Stimulated activated naive CD8-positive, alpha-beta T cell treated with anti-CD3 and anti-CD28 coated beads, Interleukin-15, Interleukin-2, amounts not matched to agents 100 U/mL and 50 U/mL, for 24 hours (primary cell): ENCODE measurements at places on chromosomes 5 and 9.

DNA sequence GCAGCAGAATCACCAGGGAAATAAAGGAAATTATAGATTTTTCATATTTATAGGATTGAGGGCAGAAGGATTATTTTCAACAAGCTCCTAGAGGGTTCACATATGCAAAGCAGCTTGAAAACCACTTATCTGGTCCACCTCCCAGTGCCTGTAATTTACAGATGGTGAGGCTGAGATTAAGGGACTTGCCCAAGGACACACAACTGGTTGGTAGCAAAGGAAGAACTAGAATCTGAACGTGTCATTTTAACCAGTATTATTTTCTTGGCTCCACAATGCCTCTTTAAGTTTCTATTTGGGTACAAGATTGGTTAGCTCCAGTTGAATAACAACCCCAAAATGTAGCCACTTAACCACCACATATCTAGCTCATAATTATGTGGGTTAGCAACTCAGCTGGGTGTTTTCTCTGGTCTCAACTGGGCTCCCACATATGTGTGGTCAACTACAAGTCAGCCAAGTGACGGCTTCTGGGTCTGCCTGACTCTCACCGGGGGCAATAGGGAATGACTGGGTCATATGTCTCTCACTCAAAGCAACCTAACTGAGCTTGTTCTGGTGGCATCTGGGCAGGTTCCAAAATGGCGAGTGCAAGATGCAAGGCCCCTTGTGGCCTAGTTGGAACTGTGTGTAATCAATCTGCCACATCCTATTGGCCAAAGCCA lies 127.7 kb downstream of the ZDHHC21 start:
- DNase-seq: no peak

DNA sequence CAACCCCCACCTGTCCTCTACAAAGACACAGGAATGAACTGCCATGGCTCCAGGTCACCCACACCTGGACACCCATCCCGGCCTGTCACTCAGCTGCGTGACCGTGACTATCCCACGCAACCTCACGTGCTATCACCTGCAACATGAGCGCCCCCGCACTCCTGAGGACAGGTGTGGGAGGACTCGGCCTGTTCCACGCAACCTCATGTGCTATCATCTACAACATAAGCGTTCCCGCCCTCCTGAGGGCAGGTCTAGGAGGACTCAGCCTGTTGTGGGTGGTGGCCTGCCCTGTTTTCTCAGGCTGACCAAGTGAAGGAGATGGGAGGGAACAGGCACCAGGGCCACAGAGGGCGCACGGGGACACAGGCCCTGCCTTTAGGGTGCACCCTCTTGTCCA lies 4.1 kb downstream of the QSOX2 start:
- no peak for DNase-seq

- DNase-seq: no peak
These were observed 7.2 kb downstream of the GAPT start for GRCh38 chr5:58498340-58498942.

- DNase-seq: no peak
These were observed 102.4 kb upstream of the PJA2 start for GRCh38 chr5:109511980-109512734.

DNA sequence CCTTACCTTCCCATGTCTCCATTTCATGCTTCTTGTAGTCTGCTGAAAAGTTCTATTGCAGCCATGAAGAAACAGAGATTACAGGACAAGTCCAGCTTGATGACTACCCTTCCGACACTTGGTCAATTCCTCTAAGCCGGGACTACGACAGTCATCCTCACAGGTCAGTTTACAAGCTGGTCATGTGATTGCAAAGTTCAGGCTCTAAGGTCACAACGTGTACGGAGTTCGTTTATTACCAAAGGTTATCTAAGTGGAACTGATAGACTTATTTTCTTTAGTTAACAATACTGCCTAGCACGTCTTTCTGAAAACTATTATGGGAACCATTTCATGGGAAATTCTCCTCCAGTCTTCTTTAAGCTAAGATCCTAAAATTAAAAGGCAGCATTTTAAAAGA lies 88.5 kb upstream of the NR5A1 start:
- no peak for DNase-seq

DNA sequence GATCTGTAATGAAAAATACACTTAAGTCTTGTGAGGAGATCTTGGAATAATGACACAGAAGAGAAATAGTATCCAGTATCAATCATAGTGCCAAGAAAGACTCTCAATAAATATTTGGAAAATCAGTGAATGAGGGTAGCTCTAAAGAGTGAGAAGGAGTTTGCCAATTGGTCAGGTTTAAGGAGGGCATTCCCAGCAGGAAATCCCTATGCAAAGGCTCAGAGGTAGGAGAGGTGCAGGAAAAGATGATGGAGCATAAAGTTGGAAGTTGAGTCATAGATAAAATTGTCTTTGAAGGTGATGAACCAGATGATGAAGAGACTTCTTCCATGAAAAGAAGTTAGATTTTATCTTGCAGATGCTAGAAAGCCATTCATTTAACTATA lies 27.8 kb downstream of the TNPO1 start:
- no peak for DNase-seq

GRCh38 chr5:134662971-134663370 lies 14.4 kb downstream of the SEC24A start:
- DNase-seq: no peak

DNA sequence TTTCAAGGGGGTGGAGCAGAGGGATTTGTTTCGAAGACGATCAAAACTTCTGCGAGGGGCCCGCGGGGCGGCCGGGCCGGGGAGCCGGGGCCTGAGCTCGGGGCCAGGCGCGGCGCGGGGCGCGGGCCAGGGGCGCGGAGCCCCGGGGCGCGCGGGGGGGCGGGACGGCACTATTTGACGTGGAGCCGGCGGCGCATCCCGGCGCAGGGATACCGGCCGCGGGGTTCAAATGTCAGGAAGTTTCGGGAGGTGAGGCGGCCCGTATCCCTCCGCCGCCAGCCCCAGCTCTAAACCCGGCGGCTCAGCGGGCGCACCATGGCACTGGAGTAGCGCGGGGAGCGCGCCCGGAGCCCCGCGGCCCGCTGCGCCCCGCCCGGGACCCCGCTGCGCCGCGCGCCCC lies at the start of gene LMX1B:
Gene LMX1B, plus strand, starts transcription at position 278 of the 400 bp plus-strand sequence. CDS start 522 bp downstream, outside the sequence.
- DNase-seq: no peak

DNA sequence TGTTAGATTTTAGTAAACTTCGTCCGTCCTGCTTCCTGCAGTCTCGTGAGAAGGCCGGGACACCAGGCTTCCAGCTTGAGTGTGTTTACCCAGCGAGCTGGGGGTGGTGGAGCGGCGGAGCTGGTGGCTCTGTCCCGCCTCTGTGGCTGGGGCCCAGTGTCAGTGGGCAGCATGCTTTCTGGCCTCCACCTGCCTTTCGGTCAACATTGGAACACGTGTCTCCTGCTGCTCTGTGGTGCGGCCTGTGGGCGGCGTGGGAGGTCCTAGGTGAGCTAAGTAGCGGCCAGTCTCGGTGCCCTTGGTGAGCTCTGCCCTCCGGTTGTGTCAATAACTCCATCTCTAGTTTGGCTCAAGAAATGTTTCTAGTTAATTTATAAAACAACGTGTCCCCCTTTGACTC lies 125.9 kb downstream of the GADD45G start:
- DNase-seq: peak; percentile 15

GRCh38 chr9:85897848-85898247 lies 43.1 kb upstream of the NAA35 start:
- DNase-seq: no peak

DNA sequence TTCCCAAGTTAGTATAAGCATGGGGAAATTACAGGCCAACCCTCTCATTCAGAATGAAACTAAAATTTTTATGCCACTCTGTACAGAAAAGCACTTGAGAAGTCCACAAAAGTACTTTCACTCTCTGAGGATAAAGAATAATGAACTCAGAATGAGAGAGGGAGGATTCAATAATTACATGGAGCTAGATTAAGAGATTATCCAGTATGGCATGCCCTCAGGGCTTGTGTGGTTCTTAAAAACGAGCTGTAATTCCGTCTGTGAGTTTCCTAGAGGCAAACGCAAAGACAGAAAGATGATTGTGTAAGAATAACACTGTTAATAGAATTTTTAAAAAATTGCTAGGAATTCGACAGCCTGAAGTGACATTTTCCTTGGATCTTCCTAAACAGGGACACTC lies 126.8 kb upstream of the PTCH1 start:
- no peak for DNase-seq

- DNase-seq: no peak
These were observed 3.7 kb upstream of the UCK1 start for GRCh38 chr9:131534721-131535237.

DNA sequence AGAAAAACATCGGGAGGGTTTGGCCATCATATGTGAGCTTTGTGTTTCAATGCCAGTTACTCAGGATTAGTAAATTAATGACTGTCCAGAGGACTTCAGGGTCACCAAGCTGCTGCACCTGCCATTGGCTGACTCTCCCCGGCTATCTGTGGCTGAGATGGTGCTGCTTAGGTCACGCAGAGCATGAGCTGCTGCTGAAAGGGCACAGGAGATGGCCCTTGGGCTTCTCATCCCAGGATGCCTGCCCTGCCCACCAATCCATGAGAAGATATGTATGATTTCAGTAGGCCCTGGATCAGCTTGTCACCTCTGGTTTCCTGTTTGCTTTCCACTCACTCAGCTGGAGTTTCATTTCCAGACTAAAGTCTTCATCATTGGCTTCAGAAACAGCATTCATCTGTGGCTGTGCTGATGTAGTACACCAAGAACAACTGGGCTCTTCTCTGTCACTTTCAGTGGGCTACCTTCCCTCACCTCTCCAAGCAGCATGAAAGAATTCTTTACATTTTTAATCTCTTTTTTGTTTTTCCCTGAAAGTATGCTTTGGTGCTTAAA lies 2.4 kb upstream of the CATSPER3 start:
- DNase-seq: no peak

GRCh38 chr5:6495433-6496206 lies 47.0 kb downstream of the UBE2QL1 start:
- no peak for DNase-seq

GRCh38 chr5:77066823-77067442 lies 20.2 kb downstream of the ZBED3 start:
- no peak for DNase-seq

DNA sequence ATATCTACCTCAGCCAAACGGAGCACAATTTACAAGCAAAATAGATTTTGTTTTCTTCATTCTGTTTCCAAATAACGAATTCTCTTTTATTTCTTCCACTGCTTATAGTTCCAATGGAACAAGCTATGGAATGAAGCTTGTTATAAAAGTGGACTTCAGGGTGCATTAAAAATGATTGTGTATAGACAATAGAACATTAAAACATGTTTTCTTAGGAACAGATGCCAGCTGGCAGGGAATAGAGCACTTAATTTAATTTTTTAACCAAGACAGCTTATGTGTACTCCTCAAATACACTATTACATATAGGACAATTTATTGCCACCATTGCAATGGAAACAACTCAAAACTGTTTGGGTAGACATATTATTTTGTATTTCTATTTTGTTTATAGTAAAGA lies 860.1 kb upstream of the TYRP1 start:
- DNase-seq: no peak

- DNase-seq: no peak
These were observed 210.6 kb downstream of the PCSK5 start for GRCh38 chr9:76101075-76101474.

DNA sequence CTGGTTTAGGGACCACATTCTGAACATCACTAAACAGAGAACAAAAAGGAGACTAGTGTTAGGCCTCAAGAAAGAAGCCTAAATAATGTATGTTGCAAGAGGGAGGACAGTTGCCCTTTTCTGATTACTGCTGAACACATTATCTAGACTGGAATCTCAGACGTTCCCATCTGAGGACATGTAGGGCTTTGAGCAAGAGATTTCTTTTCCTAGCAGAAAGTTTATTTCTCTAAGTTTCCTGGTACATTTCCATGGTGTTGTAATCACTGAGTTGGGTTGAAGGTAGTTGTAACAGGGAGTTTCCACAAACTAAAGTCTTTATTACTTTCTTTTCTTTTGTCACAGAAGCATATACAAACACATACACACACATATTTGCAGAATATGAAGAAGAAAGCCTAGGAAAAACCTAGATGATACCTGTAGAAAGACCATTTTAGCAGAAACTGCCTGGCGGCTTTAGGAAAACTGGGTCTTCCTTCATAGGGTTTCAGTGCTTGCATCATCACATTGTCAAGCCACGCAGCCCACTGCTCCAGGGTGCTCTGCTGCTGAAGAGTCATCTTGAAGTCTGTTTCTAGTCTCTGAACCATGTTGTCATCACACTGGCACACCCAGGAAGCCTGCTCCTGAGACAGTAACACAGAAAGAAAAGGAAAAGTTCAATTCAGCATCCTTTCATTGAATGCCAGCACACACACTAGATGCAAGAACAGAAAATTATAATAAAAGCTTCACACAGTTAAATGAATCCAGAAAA lies 269.1 kb downstream of the RFX3 start:
- DNase-seq: no peak

DNA sequence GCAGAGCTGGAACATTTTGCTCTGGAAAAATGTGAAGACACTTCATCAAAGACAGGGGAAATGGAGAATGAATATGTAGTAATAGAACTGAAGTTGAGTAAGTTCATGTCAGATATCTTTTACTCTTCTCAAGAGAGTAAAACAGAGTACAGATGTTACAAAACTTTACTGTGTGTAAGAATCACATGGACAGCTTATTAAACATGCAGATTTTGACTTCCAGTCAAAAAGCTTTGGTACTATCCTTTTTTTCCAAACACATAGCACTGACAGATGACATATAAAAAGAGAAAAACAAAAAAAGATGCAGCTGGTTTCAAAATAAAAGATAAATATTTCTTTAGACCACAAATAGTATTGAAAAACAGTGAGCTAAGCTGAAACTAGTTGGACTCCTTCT lies 115.4 kb downstream of the FBN2 start:
- DNase-seq: no peak

GRCh38 chr9:113313261-113313660 lies 10.1 kb upstream of the RNF183 start:
- DNase-seq: no peak

- peak; percentile 54 for DNase-seq
These were observed 14.7 kb upstream of the TMEM250 start for GRCh38 chr9:136133191-136133958.

- DNase-seq: no peak
These were observed 146.0 kb upstream of the NMUR2 start for GRCh38 chr5:152551061-152551460.

DNA sequence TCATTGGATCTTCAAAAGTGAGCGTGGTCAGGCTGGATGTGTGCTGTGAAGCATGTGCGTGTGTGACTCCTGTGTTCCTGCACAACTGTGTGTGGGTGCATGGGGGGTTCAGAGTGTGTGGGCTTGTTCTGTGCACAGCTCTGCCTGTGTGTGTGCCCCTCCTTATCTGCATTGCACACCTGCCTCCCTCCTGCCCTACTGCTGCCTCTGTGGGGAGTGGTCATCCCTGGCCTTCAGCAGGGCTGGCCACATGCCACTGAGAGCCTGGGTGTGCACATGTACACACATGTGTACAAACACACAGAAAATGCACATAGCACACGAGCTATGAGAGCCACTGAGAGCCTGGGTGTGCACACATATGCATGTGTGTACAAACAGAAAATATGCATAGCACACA lies 92.1 kb downstream of the CACNA1B start:
- no peak for DNase-seq
